ENCODE measurements at places on chromosomes 16 and 17.

DNA sequence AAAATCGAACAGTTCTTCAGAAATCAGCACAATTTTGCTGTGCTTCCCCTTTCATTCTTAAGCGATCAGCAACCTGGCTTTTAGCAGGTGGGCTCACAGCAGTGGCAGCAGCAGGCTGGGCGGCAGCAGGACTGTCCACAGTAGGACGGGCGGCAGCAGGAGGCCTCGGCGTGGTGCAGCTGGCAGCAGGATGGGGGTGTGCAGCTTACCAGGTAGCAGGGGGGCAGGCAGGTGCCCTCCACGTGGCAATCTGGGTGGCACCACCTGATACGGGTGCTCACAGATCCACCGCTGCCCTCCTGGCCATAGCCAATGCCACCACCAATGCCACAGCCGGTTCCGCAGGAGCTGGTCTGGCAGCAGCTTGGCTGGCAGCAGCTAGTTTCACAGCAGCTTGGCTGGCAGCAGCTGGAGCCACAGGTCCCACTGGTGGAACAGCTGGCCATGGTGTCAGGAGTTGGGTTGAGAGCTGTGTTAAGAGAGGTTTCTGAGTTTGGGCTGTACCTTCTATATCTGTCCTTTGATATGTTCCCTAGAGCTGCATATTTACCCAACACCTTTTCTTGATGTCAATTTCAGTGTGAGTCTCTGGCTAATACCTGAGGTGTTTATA lies at the start of gene KRTAP1-4:
TSS of gene KRTAP1-4 (minus strand) at position 563 of the 613 bp plus-strand sequence. CDS start at position 446, 117 bp downstream.
- DNase-seq, result no peak

GRCh38 chr16:49441366-49441780 lies 67.8 kb downstream of the C16orf78 start:
- DNase-seq, result peak; percentile 16

DNA sequence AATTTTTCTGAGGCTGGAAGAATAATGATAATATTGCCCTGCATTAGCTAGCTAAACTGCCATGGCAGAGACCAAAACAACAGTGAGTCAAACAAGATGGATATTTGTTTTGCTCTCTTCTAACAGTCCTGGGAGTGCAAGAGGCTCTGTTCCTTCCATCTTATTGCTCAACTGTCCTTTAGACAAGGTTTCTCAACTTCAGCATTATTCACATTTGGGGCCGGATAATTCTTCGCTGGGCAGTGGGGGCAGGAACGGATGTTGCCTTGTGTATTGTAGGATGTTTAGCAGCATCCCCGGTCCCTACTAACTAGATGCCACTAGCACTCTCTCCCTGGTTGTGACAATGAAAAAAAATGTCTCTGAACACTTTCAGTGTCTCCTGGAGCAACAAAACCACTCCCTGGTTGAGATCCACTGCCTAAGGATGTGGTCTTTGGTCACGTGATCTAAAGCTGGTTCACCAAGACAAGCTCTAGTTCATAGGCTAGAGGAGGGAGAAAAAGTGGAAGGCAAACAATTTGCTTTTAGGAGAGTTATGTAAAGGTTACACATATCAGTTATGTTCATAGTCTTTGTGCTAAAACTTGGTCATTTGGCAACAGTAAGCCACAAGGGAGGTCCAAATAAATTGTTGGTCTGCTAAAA lies 144.4 kb downstream of the PCTP start:
- no peak for DNase-seq

DNA sequence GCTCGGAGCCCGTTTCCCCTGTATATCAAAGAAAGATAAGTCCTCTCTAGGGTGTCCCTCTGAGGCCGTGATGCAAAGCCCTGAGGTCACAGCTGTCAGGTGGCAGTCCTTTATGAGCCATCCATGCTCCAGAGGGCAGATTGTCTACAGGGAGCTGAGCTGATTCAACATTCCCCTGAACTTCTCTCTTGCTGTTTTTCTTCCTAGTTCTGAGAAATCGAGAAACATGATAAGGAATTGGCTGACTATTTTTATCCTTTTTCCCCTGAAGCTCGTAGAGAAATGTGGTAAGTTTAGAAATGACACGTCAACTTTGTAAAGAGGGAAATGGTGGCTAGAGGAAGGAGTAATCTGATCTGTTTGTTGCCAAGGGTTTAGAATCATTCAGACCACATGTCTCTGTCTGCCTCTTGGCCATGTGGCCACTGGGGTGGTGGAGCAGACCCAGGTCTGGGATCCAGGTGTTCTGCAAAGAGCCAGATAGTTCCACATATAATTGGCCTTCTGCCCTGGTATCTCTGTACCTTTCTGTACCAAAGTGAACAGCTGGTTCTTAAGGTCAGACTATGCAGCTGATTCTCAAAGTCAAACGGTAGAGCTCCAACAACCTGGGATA lies 3.5 kb downstream of the CTNS start:
- DNase-seq, result no peak

DNA sequence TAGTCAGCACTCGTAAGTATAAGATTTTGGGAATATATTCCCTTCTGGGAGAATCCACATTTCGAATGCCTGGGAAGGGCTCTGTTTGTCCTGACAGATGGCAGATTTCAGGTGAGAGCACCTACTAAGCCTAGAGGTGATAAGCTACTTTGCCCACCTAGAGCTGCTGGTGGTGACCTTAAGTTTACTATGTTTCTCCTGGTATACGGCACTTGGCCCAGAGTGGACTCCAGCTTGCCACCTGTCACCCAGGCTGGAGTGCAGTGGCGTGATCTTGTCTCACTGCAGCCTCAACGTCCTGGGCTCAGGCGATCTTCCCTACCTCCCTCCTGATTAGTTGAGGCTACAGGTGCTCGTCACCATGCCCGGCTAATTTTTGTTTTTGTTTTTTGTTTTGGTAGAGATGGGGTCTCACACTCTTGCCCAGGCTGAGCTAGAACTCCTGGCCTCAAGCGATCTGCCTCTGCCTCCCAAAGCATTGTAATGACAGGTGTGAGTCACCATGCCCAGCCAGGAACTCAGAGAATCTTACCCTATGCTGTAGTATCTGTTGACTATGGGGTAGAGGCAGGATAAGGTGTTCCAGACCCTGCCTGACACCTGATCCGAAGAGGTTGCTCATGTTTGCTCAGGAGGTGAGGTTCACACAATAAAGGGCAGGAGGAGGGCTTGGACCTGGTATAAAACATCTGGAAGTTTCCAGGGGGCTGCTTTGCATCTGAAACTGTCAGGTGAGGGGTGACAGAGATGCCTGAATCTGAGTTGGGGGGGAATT lies at the start of gene ZG16:
TSS of gene ZG16 (plus strand) at position 681 of the 775 bp plus-strand sequence. CDS start 1,011 bp downstream, outside the sequence.
- no peak for DNase-seq

DNA sequence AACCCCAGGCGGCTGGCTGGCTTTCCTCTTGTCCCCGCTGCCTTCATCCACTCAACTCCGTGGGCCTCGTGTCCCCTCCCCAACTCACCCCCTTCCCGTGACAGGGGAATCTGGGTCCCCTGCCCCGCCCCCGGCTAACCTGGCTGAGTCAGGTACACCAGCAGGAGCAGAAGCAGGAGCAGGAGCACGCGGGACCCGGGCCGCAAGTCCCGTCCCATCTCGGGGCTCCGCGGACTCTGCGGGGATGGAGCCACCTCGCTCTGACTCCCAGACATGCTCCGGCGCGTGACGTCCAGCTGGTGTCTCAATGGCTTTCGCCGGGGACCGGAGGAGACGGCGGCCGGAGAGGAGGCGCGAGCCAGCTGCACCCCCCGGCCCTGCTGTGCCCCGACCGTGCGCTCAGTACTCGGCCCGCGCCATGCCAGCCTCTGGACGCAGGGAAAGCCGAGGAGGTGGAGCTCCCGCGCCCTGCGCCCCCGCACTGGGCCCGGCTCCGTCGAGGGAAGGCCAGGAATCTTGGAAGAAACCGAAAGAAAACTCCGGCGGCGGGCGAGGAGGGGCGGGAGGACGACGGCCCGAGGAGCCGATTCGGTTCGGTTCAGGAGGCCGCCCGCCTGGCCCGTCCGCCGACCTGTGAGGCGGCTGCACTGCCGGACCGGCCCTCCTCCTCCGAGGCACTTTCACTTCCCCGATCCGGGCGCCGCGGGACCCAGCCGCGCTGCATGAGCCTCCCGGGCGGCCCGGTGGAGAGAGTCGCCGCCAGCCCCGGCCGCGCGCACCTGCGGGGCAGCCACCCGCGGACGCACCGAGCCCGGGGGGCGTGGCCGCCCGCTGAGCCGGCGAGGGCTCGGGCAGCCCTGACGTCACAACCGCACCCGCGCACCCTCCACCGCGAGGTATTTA lies at the start of the genes CXCL16 and ZMYND15:
TSS of gene CXCL16 (minus strand) at position 807 of the 903 bp plus-strand sequence. CDS start at position 218, 589 bp downstream.
TSS of gene ZMYND15 (plus strand) at position 712 of the 903 bp plus-strand sequence. CDS start 716 bp downstream, outside the sequence.
- no peak for DNase-seq

DNA sequence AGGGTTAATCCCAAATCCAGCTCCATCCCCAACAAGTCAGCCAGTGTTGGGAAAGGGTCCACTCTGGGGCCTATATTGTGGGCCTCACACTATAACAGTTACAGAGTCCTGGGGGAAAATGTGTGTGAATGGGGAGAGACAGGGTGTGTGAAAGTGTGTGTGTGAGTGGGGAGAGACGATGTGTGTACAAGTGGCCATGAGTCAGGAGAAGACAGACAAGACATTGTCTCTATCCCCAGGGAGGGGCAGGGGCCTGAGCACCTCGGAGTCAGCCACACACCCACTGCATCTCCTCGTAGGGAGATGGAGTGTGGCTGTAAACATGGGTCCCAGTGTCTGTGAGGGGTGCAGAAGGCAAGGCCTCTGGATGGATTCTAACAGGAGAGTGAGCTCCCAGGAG lies 2.9 kb downstream of the CRHR1 start:
- DNase-seq, result no peak

DNA sequence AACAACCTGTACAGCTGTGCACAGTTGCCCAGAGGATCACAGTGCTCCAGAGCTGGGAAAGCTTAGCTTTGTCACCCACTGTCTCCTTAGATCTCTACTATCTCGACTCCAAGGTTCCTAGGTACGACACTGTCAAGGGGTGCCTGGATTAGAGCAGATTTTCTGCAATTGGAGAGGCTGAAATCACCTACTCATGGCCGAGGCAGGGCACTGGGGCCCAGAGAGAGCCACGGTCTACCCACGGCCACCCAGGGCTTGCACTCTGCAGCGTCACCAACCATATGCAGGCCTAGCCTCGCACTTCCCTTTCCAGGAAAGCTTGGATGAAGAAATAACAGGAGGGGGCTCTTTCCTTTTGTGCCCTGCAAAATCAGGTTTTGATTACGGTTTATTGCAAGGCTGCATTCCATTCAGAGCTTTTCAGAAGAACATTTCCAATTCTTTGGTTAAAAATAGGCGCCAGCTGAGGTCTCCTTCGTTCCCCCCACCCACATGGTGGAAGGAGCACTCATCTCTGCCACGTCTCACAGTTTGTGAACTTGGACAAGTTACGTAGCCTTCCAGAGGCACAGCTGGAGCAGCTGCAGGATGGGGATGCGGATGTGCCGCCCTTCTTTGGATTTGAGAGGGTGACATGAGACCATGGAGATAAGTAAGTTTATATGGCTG lies 80.0 kb downstream of the IRX5 start:
- DNase-seq, result no peak

DNA sequence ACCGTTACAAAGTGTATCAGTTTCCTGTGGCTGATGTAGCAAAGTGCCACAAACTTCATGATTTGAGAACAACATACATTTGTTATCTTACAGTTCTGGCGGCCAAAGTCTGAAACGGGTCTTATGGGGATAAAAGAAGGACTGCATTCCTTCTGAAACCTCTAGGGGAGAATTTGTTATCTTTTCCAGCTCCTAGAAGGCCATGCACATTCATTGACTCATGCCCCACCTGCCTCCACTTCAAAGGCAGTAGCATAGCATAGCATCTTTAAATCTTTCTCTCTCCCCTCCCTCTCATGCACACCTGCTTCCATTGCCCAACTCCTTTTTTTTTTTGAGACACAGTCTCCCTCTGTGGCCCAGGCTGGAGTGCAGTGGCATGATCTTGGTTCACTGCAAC lies 190.7 kb upstream of the DYNLRB2 start:
- DNase-seq, result no peak

- DNase-seq, result no peak
Observed at GRCh38 chr16:78189121-78189520, 89.7 kb downstream of the WWOX start.

DNA sequence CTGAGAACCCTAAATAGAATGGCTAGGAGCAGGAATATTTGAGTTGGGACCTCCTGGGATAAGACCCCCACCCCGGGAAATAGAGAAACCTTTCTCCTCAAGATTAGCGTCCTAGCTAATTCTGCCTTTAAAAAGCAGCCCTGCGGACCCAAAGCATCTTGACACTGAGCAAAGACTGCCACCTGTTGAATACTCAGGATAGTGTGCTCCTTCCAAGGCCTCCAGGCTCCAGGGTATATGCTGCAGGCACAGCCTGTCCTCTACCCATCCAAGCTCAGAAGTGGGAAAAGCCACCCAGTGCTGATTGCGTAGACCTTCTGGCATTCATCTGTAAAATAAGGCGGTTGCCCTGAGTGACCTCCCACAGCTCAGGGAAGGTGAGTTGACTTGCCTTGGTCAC lies 456.2 kb upstream of the DYNLRB2 start:
- no peak for DNase-seq

- no peak for DNase-seq
Observed at GRCh38 chr17:78257810-78258322, 26.4 kb downstream of the TMEM235 start.

DNA sequence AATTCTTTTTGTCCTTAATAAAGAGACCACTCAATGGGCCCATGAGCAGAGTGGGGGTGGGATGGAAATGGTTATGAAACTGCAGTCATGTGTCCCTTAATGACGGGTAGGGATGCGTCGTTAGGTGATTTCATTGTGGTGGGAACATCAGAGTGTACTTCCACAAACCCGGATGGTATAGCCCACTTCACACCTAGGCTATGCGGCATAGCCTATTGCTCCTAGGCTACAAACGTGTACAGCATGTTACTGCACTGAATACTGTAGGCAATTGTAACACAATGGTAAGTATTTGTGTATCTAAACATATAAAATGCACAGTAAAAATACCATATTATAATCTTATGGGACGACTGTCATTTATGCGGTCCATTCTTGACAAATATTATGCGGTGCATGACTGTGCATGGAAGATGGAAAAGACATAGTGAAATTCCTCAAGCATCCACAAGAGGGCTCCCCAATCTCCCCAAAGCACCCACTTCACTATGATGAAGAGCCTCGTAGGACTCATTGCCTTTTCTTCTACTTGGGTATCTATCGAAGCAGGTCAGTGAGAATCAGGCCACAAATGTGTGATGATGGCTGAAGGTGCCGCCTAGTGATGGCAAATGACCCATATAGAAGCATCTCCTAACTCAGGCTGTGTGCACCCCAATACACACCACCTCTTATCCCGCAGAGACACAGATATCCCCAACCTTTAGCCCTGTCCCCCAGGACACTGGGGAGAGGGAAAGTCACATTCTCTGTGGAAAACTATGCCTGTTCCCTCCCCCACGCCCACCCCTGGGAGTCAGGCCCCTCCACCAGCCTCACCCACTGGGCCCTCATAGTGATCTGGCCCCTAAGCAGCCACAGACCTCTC lies 43.5 kb downstream of the TBX21 start:
- peak; percentile 41 for DNase-seq

All from NCI-H446 (cell line).